ENCODE measurements at places on chromosomes 1 and 21.

- no peak for DNase-seq
Measured at GRCh38 chr1:40339420-40340323, 22.6 kb upstream of the COL9A2 start.

GRCh38 chr1:25802915-25803314 is 2.9 kb downstream of the SELENON start:
- no peak for DNase-seq

GRCh38 chr1:232329103-232329813 is 300.7 kb downstream of the SIPA1L2 start:
- no peak for DNase-seq

DNA sequence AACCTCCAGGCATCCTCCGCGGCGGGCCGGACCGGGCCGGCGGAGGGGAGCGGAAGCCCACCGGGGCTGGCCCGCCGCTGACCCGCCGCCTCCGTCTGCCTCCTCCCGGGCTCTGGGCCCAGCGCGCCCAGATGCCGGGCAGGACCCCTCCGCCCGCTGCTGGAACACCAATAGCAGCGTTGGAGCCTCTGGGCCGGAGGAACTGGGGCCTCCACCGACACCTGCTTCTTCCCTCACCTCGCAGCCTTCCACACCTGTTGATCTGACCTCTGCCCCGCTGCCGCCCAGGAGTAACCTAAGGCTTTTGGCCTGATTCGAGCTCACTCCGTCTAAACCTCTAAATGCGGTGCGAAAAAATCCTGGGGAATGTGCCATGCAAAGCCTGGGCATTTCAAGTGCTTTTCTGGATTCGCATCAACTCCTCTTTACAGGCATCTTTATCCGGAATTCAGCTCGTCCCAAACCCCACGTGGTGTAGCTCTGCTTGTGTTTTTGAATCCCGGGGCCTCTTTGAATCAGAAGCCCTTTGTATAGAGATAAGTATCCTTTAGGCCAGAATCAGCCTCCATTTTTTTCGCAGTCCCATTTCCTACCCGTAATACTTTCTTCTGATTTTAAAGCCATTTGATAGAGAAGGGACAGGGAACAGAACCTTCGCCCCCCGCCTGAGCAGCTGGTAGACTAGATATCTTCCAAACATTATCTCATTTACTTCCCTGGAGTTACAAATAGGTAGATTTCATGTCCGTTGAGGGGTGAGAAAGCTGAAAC is 680 bp upstream of the CNN3 start:
- DNase-seq: no peak

DNA sequence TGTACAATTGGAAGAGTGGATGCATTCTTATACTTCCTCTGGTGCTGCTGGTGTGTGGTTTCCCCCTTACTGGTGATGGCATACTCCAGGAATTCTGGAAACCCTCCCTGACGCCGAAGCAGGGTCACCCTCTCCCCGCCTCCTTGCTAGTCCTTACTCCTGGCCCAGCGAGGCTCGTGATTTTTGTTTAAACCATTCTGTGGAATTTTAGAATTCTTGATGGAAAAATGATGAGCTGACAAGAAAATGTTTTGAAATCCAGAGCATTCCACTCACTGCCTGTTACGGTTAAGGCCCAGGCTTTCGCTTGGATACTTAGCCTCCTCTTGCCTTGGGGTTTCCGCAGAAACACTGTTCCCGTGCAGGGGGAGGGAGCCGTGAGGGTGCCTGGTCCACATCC is 41.1 kb downstream of the IL6R start:
- DNase-seq: no peak

DNA sequence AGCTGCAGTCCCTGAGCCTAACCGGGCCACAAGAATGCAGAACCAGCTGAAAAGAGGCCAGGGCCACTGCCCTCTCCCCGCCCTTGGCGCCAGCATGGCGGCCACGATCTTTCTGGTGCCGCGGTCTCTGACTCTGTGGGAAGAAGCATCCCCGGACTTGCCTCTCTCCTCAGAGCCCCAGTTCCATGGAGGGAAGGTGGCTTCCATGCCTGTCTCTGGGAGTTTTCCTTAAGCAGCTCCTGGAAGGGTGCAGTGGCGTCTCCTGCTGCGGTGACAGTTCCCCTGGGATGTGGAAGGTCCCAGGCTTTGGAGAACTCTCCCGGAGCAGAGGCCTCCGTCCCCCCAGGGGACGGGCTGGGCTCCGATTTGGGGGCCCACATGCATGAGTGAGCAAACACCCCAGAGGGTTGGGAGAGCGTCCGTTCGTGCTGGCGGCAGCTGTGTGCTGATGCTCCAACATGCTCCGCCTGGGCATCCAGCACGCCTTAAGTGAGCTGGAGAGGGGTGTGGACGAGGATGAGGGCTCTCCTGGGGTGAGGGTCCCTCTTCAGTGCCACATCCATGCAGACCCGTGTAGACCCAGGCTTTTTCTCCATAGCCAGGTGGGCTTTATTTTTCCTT is 109.8 kb upstream of the COL6A1 start:
- no peak for DNase-seq

- peak; percentile 39 for DNase-seq
Measured at GRCh38 chr1:203702130-203702577, 62.8 kb upstream of the LAX1 start.

- no peak for DNase-seq
Measured at GRCh38 chr21:41924368-41924754, 29.5 kb downstream of the C2CD2 start.

- no peak for DNase-seq
Measured at GRCh38 chr1:6861075-6861724, 75.9 kb downstream of the CAMTA1 start.

DNA sequence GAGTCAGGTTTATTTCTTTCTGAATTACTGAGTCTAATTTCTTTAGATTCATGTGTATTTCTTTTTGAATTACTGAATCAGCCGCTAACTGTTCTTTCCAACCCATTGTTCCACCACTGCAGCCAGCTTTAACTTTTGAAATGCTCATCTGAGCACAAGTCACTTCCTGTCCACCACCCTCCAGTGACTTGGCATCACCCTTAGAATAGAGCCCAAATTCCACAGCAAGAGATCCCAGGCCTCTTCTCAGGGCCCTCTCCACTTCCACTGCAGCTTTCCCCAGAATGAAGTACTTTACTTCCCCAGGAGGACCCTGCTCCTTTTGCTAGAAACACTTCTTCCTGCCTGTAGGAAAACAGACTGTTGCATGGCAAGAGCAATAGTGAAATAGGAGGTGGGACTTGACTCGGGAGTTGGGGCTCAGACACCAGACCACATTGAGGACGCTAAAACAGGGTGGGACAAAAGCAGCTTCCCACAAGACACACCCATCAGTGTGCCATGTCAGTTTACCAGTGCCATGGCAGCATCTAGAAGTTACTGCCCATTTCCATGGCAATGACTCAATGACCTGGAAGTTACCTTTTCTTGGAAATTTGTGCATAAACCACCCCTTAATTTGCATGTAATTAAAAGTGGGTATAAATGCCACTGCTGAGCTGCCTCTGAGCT is 56.5 kb upstream of the ADAR start:
- DNase-seq: no peak

GRCh38 chr1:24317956-24318614 is 1.1 kb upstream of the GRHL3 start:
- DNase-seq: no peak

- DNase-seq: no peak
Measured at GRCh38 chr21:41431788-41432548, 5.9 kb downstream of the MX1 start.

- no peak for DNase-seq
Measured at GRCh38 chr1:111953797-111954196, 35.7 kb downstream of the KCND3 start.

DNA sequence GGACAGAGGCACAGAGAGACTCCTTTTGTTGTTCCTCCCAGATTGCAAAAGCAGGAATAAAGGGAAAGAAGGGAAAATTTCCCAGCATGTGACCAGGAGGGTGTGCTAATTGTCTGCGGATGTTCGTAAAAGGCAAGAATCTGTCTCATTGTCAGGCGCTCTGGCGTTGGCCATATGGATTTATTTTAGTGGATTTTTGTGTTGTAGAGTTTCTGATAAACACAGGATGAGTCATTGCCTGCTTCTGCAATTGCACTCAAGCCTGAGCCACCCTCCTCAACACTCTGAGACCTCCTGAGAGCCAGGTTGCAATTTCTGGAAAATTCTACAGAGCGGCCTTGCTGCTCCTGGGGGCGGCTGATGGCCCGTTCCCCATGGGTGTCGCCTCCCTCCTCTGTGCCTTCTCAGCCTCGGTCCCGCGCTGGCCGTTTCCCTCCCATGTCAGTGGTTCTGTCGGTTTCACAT is 227.7 kb downstream of the KAZN start:
- DNase-seq: no peak

GRCh38 chr1:10456661-10457060 is 6.8 kb downstream of the CORT start:
- DNase-seq: no peak

DNA sequence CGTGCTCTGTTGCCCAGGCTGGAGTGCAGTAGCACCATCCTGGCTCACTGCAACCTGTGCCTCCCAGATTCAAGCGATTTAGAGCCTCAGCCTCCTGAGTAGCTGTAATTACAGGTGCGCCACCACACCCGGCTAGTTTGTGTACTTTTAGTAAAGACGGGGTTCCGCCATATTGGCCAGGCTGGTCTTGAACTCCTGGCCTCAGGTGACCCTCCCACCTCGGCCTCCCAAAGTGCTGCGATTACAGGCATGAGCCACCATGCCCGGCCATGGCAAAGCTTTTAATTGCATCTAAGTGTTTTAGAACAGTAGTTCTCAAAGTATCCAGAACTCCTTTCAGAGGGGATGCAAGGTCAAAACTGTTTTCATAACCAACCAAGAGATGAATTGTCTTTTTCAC is 25.1 kb upstream of the IFNGR2 start:
- no peak for DNase-seq

DNA sequence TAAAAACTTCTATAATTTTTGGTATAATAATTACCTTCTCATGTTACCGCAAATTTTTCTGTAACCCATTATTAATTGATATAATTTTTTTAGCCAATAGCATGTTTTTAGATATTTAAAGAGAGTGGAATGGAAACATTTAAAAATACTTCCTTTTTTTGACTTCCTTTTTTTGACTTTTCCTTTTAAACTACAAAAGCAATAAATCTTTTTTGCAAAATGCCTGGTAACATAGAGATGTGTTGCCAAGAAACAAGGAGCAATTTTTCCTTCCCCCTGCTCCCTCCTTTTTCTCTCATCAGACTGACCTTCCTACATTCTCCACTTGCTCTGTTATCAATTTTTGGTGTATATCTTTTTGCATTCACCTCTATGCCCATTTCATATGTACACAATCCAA is 666.2 kb downstream of the ADGRL2 start:
- no peak for DNase-seq

DNA sequence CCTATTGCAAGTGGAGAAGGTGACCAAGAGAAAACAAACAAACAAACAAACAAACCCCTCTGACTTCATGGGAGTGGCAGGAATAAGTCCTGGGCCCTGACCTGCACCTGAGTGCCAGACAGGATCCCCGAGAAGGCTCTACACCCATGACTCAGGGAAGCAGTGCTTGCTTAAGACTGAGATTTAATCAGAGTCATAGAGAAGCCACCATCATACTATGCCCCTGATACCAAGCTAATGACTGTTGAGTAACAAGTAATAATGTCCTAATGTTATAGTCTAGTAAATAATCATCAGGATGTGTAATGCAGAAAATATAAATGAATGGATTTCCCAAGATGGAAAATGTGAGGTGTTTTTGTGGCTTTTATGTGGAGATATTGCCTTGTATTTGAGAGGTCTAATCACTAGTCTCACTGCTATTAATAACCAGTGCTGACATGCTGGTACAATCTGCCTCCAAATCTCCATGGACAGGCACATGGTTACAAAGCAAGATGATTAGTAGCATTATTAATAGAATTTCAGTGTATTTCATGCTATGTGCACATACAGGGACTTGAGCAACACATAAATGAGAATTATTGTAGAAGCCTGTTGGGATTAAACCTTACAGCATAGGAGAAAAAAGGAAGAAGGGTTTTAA is 1290.9 kb downstream of the MRPL39 start:
- no peak for DNase-seq

GRCh38 chr1:42806593-42806992 is 10.3 kb upstream of the ERMAP start:
- DNase-seq: no peak

DNA sequence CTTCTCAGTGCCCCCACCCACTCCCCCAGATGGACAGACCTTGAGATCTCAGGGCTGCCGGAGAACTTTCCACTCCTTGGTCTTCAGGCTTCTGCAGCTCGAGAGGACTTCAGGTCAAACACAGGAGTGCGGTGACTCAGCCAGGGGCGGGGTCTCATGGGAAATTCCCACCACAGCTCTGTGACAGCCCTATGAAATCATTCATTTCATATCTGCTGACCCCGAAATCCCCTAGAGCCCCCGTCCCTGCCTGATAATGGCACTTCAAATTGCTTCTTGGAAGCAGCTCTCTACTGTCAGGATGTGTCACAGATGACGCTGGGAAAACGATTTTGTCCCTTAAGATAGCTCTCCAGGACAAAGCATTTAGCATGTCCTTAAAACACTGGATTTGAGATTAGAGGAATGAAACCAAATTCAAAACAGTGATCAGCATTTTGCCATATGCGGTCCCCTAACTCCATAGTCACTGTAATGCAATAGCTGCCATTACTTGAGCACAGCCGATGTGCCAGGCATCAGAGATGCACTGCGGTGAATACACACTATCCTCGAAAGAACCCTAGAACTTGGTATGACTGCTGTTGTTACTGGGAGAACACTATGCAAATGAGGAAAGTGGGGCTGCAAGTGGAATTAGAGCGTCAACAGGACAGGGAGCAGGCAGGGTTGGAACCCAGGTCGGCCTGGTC is at the start of gene TNFRSF9:
Gene TNFRSF9, minus strand, starts transcription at position 95 of the 692 bp plus-strand sequence. CDS start 845 bp downstream, outside the sequence.
- peak; percentile 76 for DNase-seq

DNA sequence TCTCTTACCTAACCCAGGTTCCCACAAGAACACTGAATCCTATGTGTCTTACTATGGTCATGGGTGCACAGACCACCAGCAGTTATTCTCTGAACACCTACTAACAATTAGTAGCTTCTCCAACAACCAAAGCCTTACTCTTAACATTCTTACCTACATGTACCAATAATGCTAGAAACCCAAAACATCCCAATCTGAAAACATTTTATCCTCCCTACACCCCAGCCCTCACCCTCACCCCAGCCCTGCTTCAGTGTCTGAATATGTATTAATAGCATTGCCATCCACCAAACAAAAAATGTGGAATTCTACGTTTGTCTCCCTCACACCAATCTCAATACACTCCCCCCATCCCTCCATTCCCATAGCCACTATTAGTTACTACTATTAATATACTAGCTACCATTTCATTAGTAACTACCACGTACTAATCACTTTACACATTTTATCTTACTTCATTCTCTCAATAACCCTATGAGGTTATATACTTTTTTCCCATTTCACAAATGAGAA is 2.6 kb downstream of the TRIM33 start:
- no peak for DNase-seq

DNA sequence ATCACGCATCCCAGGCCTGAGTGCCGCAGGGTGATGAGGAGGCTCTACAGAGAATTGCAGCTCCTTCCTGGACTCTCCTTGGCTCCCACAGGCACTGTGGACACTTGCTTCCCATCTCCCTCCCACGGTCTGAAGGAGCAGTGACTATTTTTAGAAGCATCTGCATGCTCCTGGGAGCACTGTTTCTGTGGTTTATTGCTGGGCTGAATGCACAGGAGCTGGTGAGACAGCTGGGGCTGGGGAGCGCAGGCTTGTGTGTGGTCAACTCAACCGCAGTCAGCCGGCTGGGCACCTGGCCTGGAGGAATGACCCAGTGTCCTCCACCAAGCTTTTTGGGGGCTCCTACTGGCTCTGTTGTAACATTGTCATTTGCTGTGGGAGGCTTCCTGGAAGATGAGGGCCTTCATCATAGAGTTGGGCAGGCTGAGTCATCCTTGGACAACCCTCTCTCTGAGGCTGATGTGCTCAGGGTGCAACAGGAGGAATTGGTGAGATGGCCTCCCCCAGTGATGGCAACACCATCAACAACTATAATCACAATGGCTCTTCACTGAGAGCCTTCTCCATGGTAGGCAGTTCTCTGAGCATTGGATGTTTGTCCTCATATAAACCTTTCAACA is 1.7 kb downstream of the NFASC start:
- no peak for DNase-seq

Measured in stimulated activated CD4-positive, alpha-beta T cell treated with anti-CD3 and anti-CD28 coated beads, Interleukin-2, amount 100 ng/mL, for 4 hours (primary cell).